ENCODE measurements at places on chromosomes 7 and 10.

GRCh38 chr7:28135760-28136159 lies 44.8 kb downstream of the JAZF1 start:
- no peak for DNase-seq

GRCh38 chr10:4812046-4812445 lies 14.0 kb upstream of the AKR1E2 start:
- no peak for DNase-seq

DNA sequence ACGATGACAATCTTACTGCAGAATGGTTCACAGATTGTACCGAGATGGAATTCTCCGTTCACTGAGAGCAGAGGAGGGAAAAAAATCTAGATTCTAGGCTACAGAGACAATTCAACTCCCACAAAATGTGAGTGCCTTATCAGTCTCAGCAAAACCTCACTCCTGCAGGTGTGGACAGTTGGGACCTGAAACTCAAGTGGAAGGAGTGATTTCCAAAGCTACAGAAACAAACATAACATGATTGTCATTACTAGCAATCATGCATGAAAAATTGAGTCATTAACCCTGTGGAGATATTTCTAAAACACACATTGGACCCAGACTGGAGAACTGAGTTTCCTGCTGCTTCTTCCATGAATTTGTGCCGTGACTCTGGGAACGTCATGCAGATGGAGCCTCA lies 70.3 kb downstream of the CALML3 start:
- DNase-seq = no peak

- DNase-seq = no peak
Observed at GRCh38 chr7:1770331-1770730, 100.3 kb downstream of the ELFN1 start.

- DNase-seq = no peak
Observed at GRCh38 chr10:115065801-115066200, 27.4 kb upstream of the ATRNL1 start.

GRCh38 chr7:33757563-33758165 lies 147.7 kb upstream of the BMPER start:
- peak; percentile 19 for DNase-seq

DNA sequence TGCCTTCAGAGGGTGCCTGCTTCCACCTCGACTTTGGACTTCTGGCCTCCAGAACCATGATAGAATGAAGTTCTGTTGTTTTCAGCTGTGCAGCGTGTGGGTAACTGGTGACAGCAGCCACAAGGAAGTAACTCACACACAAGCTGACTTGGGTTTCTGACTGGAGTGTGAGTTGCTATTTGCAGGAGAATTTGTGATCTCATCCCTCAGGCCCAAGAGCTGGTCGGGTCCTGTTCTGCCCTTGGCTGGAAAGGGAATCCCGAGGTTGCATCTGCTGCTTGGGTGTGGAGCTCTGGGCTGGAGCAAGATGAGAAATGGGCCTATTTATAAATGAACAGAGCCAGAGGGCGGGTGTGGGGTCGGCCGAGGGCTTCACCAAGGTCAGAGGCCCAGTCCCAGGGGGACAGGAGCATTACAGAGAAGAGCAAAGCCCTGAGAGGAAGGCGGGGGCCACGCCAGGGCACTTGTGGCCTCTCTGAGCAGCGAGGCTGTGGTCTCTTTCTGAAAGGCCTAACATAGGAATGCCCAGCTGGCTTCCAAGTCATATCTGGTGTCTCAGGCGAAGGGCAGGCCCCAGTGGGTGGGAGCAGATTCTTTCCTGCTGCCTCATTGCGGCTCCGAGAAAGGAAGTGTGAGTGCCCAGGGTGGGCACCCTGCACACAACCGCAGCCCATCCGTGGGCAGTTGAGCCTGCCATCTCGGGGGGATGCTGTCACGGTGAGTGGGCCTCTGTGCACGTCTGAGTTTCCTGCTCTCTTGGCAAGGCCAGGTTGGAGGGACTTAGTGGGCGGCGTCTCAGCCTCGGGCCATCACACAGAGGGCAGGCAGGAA lies 26.5 kb upstream of the C10orf71 start:
- DNase-seq = no peak

DNA sequence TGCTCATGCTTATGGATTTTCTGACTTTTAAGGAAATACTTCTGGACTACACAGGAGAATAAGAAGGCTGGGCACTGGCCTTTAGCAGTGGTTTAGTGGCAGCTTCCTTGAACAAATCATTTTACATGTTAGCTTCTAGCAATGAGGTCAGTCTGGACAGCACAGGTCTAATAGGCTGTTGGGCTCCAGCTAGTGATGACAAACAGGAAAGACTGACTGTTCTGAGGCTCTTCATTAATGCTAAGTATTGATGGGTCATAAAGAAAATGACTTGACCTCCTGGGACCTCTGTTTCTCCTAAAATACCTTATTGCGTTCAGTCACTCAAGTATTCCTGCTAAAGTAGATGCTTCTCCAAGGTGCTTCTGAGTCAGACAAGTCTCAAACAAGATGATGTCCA lies 4.9 kb upstream of the RHOBTB1 start:
- no peak for DNase-seq

- no peak for DNase-seq
Observed at GRCh38 chr10:34333513-34333912, 481.6 kb downstream of the PARD3 start.

- no peak for DNase-seq
Observed at GRCh38 chr7:4612939-4613841, 68.9 kb upstream of the FOXK1 start.

DNA sequence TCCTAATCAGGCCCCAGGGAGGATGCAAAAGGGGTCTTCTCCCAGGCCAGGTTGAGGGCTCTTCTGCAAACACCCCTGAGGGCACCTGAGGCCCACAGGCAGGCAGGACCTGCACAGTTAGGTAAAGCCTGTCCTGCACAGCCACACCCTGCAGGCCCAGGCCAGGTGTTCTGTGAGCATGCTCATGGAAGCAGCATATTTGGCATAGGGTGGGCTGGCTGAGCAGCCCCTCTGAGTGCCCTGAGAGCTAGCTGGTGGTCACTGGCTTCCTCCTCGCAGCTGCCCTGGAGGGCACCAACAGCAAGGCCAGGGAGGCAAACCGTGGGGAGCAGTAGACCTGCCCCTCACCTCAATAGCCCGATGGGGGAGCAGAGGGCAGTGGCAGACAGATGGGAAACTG lies 3.7 kb upstream of the RET start:
- no peak for DNase-seq

- peak; percentile 17 for DNase-seq
Observed at GRCh38 chr7:129664029-129665012, 52.8 kb downstream of the NRF1 start.
